Right lung (tissue), 10 donors: ENCODE measurements at places on chromosomes 5 and 9.

DNA sequence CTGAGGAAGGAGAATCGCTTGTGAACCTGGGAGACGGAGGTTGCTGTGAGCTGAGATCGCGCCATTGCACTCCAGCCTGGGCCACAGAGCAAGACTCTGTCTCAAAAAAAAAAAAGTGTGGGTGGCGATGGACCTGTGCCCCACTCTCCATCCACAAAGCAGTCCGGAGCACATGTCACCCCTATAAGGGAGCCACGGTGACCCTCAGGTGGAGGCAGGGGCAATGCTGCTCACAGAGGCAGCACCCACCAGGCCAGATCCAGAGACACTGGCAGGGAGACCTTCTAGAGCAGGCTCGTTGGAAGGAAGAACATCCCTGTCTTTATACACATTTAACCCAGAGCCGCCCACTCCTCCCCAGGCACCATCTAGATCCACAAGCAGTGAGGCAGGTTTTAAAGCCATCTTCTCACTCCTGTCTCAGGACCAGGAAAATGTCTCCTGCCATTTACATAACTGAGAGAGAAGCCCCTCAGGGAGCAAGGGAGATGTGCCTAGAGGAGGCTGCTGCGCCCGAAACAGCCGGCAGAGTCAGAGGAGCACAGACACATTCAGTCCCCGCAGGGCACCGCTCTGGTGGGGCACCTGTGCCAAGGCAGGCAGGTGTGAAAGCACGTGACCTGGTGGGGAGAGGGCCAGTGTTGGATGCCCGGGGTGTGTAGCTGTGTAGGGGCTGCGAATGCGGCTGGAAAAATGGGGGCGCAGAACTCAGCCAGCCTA, 31.6 kb upstream of the ADAMTS2 start:
- no peak for DNase-seq

GRCh38 chr5:86765778-86766502, 148.2 kb downstream of the COX7C start:
- DNase-seq: no peak

- no peak for DNase-seq
Measured at GRCh38 chr5:16656561-16657191, 39.9 kb upstream of the RETREG1 start.

DNA sequence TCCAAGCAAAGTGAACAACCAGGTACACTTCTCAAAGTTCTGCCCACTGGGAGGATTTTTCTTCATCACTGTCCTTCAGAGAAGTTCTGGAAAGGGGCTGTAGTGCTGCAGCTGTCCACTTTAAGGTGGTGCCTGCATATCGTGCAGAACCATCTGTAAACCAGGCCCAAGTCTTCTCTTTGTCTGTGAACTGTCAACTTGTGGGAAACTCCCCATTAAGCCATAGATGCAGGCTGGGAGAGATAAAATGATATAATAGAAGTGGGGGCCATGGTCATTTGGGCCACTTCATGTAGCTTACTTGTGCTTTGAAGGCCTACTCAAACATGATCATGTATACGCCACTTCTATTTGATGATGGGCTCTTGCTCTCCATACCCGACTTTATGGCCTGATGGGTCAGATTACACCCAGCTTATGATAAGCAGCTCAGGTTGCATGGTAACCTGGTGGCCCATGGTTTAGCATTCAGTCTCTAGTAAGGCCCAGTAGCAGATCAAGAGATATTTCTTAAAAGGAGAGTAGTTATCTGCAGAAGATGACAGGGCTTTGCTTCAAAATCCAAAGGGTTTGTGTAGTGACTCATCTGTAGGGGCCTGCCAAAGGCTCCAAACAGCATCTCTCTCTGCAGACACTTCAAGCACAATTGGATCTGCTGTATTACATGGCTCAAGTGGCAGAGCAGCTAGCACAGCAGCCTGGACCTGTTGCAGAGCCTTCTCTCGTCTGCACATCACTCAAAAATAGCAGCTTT, 15.7 kb upstream of the BTF3 start:
- no peak for DNase-seq

DNA sequence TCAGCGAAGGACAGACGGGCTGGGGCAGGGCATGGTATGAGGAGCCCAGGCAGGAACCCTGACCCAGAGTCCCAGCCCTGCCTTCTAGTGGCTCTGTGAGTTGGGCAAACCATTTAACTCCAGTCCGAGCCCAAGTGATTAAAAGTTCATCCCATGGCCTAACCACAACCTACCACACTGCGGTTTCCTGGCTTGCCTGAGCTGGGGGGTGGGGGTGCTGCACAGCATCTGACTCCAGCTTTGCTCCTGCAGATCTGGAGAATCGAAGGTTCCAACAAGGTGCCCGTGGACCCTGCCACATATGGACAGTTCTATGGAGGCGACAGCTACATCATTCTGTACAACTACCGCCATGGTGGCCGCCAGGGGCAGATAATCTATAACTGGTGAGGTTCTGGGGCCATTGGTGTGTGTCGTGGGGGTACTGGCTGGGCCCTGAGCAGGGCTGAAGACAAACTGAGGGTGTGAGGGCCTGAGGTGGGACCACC, 49.0 kb downstream of the STOM start:
- DNase-seq: no peak

DNA sequence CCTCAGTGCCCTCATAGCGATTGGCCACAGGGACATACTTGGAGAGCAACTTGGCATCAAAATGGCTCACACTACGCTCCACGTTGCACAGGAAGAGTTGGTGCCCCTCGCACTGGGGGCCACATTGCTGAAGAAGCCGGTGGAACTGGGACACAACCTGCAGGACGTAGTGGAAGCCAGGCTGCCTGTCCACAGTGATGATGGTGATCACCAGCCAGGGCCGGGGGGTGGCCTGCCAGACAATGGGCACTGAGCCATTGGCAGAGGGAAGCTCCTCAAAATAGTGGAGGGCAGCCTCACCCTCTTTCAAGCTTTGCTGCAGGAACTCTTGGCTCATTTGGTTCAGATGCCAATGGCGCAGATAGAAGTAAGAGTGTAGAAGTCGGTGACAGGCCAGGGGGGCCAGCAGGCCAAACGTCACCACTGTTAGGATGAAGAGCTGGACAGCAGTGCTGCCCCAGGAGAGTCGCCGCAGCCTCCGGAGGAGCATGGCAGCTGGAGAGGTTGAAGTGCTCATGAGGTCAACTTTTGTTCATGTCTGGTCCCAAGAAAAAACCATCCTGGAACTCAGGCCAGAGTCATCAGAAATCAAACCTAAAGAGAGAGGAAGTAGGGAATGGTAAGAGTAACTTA, 41.1 kb upstream of the ALDOB start:
- no peak for DNase-seq

- no peak for DNase-seq
Measured at GRCh38 chr5:73764586-73764985, 138.6 kb downstream of the ARHGEF28 start.

DNA sequence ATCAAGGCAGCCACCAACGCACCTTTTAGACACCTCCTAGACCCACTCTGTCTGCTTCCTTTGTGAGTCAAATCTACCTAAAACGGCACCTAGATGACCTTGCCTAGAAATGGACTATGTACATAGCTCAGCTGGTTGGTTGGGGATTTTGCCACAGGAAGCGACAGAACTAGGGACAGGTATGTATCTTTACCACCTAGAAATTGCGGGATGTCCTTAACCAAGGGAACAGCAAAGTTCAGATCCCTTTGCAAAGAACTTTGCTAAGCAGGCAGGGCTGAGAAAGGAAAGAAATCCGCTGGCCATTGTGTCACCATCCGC, 2.0 kb upstream of the ENC1 start:
- DNase-seq: no peak

GRCh38 chr5:159053708-159054107, 46.0 kb downstream of the EBF1 start:
- DNase-seq: no peak
